NCI-H1930 (cell line): ENCODE measurements at places on chromosomes 11 and 22.

DNA sequence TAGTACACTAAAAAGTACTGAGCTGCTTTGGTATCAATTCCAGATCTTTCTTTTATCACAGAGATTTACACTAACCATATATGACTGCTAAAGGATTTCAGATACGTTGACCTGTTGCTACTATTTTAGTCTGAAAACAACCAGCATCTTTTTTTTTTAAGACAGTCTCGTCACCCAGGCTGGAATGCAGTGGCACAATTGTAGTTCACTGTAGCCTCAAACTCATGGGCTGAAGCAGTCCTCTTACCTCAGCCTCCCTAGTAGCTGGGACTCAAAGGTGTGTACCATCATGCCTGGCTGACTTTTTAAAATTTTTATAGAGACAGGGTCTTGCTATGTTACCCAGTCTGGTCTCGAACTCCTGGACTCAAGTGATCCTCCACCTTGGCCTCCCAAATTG, 24.2 kb upstream of the L3MBTL2 start:
- DNase-seq, result no peak

DNA sequence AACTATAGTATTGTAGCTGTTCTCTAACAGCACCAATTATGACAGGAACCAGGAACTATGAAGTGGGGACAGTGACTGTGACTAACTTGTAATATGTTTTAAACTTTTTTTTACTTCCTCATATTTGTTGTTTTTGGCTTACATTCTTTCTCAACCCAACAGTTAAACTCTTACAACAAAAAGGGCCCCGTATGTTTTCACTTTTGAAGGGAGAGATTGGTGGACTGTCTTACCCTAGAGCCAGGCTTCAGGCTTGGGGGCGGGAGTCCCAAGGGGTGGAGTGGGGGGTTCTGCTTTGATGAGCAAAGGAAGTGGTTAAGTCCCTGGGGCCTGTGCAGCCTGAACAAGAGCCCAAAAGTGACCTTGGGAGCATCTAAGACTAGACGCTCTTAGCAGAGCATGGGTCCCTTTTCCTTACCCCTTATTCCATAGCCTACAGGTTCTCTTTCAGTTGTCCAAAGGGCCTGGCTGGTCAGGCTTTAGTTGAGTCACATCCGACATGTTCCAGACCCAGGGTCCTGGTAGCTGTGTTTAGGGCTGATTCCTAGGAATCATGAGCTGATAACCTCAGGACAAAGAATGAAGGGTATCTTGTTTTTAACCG, 38.8 kb downstream of the STIM1 start:
- no peak for DNase-seq

GRCh38 chr11:38680166-38680565, 2082.1 kb upstream of the RAG2 start:
- DNase-seq, result no peak

GRCh38 chr11:9170450-9170849, 79.1 kb upstream of the SCUBE2 start:
- DNase-seq, result no peak

DNA sequence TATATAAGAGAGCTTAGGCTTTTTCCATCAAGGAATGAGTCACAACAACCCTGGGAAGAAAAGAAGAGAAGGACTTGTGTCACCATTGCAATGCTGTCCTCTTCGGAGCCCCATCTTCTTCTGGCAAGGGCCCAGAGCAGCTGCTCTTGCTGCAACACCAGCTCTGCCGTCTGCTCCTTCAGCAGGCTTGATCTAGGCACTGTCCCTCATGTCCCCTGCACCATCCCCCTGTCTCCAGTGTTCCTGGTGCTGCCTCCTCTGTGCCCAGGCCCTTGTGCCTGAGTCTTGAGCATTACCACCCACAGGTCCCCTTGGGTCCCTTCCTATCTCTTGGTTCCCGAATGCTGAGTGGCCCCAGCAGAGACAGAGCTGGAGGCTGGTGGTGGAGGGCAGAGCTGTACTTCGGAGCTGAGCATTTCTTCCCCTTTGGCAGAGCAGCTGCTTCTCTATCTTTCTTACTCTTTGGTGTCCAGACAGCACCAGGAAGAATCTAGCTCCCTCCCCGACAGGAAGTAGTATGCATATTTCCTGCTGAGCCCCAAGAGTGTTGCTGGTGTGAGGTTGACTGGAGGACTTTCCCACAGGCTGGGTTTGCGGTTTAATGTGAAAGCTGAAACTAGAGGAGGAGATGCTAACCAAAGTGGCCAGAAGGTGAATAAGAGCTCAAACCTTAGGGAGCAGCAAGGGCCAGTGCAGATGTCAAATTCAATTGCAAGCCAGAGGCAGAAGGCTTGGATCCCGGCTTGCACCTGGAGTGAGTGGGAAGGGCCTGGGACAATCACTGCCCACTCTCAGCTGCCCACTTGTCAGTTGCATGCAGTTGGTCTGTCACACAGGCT, 27.8 kb downstream of the WEE1 start:
- DNase-seq, result no peak

DNA sequence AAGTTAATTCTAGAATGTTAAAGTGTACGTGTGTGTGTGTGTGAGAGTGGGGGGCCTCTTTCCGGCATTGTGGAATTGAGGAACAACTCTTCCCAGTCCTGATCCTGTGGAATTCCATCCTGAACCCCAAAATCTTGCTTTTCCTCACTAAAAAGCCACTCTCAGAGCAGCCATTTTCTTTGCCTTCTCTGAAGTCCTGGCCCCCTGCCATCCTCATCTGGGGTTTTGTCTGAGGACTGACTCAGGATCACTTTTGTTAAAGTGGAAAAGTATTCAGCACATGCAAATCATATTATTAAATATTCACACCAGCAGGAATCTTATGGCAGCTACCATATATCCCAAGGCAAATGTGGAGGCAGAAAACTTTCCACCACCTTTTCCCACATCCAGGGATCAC, 3.8 kb downstream of the SCN4B start:
- no peak for DNase-seq

- DNase-seq, result no peak
Observed at GRCh38 chr11:58503361-58503856, 4.5 kb downstream of the OR5B21 start.

DNA sequence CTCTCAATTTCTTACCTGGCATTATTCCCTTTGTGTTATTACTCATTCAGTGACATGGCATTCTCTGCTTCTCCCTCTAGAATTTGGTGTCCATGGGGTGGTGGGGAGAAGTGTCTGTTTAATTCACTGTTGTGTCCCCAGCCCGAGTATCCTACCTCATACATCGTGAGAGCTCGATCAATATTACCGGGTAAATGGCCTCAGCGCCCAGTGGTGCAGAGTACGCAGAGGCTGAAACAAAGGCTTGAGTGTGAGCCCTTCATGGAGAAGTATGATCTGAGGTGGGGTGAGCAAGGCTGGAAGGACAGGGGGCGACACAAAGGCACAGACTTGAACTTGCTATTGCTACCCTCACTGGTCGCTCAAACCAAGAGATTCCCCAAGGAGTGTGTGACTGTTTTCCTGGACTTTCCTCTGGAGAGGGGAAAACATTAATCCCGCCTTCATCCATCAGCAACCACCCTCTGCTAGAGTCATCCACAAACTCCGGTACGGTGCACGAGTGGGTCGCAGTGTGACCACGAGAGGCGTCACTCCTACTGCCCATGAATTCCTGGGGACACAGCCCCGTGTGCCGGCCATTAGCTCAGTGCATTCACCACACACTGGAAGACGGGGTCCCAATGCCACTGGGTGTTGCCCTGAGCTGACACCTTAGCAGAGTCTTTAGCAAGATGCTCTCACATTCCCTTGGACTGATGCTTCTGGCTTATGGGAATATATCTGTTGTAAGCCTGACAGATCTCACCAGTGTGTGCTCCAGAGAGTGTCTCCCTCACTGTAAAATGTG, 35.0 kb upstream of the CCND1 start:
- no peak for DNase-seq

GRCh38 chr22:33035272-33035863, 22.8 kb downstream of the SYN3 start:
- DNase-seq, result no peak

GRCh38 chr11:12430954-12431595, 53.7 kb downstream of the PARVA start:
- no peak for DNase-seq

- DNase-seq, result no peak
Observed at GRCh38 chr11:68338051-68338780, 25.8 kb downstream of the LRP5 start.

- DNase-seq, result peak; percentile 78
Observed at GRCh38 chr11:44727373-44728287, 868 bp downstream of the TSPAN18 start.

DNA sequence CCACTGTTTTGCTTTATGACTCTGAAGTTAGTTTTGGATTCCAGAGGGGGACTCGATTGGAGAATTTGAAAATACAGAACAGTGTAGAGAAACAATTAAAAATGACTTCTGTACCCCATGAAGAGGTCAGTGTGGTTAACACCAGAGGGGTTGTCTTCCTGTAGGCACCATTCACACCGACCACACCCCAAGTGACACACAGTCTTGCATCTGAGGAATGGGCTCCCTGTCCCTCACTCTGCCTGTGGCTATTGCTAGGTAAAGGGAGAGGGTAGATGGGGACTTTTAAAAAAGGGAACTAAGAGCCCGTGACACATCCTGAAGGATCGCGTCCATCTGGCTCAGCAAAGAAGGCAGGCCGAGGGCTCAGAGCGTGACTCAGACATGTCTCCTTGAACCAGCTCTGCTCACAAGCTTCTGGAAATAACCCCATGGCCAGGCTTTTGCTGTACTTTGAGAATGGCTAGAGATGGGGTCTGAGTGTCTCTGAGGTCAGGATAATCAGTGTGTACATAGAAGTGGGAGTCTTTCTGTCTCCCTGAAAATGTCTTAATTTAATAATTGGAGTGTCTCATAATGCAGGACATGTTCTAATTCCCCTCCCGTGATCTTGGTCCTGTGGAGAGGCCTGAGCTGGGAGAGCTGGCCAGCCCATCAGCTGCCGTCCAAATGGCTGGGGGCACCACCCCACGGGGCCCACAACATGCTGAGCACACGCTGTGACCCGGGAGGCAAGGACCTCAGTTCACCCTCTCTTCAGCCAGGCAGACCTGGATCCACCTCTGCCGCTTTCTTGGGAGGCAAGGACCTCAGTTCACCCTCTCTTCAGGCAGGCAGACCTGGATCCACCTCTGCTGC, 39.3 kb downstream of the SGSM1 start:
- no peak for DNase-seq

DNA sequence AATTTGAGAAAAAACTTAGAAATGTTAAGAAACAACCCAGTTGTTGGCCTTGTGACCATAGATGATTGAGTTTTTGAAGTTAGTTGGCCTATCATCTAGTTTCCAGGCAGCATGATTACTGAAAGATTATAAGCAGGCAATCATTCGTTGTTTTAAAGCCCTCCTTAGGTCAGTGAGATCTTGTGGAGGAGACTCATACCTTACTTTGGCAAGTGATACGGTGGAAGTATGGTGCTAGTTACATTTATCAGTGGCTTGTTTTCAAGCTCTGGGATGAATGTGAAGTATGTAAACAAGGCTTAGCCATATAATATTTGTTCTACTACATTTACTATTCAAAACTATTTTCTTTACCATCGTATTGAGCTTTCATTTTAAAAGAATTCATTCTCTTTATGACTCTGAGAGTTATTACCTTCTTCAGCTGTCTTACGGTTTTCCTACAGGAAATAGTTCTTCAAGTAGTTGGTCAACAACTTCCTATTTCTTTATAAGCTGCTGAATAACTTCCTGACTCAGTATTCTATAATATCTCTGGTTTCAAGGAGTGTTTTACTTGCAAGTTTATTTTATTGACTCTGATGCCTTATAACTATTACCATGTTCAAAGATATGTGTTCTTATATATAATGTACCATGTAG, 7.3 kb downstream of the YAP1 start:
- no peak for DNase-seq

DNA sequence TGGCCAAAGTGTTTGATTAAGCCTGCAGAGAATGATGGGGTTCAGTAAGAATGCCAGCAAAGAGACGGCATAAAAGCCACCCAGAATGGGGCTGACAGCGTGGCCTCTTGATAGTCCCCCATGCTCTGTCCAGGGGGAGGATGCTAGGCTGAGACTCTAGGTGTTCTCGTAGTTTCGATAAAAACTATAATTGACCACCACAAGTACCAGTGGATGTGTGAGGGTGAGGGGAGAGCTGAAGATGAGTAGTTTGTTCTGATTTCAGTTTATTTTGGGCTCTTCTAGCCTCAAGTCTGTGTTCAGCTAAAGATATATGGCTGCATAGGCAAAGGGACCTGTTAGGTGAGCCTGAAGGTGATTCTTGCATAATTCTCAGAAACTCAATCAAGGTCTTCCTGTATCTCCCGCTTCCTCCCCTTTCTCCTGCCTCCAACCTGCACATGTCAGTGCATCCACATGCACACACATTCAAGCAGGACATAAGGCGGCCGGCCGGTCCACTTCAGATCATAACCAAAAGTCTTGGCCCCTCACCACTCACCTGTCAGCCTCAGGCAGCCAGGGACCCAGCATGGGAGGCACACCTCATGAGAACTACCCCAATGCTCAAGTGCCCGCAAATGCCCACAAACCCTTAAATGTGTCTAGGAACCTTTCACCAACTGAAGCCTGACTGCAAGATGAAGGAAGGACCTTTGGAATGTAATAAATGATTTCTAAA, 31.2 kb downstream of the FLI1 start:
- no peak for DNase-seq

DNA sequence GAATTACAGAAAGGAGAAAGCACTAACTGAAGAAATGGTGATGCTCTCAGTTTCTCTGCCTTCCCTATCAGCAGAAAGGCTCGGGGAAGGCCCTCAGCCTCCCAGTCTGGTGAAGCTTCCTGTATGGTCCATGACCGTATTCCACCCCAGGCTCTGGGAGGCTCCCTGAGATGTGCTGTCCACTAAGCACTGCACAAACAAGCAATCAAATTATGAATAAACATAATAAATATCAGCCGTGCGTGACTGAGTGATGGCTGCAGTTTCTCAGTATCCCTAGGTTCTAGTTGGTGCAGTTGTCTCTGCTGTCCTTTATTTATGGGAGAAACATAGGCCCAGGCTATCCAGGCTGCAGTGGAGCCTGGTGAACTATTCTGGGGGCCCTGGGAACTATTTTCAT, 3.6 kb downstream of the SMDT1 start:
- DNase-seq, result no peak

DNA sequence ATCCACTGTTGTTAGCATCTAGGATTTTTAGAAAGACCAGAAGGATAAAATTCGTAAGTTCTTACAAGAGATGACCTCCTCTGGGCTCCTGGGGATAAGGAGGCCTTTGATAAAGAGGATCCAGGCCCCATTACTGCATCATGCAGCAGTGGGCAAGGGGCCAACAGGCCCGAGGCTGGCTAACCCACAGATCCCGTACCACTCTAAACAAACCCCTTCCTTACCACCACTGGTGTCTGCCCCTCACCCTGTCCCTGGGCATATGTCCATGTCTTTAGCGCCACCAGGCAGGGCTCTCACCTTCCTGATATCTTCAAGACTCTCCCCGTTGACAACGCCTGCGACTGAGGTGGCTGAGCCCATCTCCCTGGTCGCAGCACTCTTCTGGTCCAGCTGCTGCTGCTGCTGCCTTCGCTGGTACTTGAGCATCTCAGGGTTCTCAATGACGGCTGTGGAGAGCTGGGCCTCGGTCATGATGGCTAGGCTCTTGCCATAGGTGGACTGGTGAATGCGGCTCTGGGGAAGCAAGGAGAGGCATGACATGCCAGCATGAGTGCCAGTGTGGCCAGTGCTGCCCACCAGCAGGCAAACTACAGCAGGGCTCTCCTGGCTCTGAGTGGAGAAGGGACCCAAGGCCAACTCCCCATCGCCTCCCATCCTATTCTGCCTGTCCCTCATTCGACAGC, 46.2 kb downstream of the HIRA start:
- DNase-seq, result no peak
